M059J (cell line): ENCODE measurements at places on chromosomes 7 and 10.

DNA sequence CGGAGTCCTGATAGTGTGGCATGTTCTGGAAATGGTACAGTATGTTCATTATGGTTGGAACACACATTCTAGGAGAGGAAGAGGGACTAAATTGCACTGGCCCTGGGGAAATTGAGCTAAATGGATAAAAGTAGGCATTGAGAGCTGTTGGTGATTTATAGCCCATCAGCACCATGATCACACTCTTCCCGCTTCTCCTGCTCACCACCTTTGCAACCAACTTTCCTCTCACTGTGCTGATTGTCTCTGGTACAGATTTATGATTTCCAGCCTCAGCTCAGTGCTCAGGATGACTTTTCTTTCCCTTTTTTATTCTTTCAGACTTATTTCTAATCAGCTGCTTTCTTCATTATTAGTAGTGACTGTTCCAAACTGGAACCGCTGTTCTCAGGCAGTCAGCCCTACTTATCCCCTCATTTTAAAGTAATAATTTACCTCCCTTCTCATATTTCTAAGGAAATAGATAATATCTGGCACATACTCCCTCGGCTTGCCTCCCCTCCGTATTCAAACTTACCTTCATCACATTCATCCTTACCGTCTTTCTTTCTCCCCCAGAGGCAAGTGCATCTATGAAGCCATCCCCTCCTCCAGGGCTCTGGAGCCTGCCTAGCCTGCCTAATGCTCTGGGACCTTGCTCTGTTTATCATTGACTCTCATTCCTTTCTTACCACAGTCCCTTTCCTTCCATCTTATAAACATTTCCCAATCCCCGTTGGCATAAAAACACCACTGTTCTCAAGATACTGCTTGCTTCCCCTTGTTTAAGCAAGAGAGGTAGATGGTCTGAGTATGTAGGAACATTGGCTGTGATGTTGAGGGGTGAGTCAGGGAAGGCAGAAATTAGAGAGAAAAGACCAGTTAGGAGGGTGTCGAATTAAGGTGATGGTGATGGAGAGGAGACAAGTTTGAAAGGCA lies 51.6 kb upstream of the RPA3 start:
- DNase-seq, result peak; percentile 31

DNA sequence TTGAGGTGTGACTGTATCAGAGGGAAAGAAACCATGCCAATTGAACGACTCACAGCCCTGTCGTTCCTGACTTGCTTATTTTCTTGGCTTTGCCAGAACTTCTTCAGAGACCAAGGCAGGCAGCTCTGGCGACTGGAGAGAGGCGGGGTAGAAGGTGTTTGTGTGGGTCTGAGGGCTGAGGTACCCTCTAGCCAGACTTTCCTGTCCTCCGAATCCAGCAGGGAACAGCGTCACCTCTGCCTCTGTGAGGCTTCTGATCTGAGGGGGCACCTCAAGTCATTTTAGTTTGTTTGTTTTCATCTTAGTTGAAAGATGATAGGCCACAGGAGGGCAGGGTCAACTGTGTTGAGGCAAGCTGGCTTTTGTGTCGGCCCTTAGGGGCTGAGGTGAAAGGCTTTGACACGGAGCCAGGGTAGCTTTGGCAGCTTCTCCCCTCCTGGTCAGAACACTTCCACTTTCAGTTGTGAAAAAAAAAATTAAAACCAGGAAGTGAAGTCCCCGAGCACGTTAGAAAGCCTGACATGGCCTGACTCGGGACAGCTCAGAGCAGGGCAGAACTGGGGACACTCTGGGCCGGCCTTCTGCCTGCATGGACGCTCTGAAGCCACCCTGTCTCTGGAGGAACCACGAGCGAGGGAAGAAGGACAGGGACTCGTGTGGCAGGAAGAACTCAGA lies 1.9 kb downstream of the ACSL5 start:
- peak; percentile 80 for DNase-seq

- DNase-seq, result no peak
These were observed 43.5 kb upstream of the LSM8 start for GRCh38 chr7:118140468-118140867.

DNA sequence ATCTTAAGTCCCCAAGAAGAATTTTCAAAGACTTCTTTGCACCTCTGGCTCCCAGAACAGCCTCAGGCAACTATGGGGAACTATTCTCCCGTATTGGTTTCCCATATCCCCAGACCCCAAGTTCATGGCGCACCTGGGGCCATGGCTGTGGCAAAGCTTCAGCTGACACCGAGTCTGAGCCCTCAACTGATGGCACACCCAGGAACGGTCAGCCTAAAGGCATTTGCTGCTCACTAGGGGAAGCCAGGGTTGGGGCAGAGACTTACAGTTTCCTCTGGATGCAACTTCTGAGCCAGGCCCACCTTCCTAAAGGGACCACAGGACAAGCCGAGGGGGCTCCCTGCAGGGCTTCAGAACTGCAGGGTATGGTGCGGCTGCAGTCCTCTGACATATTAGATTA lies 13.7 kb upstream of the CPA1 start:
- DNase-seq, result peak; percentile 61

DNA sequence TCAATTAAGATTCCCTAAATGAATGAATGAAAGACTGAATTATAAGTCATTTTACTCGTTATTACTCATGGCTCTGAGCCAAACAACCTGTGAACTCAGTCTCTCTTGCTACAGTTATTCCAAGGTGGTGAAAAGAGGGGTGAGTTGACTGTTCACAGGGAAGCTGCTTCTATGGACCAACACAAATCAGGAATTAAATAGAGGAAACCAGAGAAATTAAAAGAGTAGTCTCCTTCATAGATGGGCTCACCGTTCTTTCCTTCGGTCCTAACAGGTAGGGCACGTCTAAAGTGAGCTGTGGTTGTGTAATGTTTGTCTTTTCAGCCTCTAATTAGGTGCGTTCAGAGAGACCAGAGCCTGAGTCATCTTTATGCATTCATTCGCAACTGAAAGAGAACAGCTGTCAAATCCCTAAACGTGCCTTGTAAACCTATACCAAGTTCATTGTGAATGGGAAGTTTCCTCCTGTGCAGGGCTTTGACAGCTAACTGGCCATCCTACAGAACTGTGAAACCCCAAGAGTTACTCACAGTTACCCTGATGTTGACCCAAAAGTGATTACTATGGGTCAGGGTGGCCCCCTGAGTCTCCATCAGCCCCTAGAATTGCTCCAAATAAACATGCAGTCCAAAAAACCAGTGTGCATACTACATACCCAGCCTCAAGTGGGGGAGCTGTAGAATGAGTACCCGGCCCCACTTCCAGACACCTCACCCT lies 18.2 kb upstream of the C10orf53 start:
- DNase-seq, result no peak

DNA sequence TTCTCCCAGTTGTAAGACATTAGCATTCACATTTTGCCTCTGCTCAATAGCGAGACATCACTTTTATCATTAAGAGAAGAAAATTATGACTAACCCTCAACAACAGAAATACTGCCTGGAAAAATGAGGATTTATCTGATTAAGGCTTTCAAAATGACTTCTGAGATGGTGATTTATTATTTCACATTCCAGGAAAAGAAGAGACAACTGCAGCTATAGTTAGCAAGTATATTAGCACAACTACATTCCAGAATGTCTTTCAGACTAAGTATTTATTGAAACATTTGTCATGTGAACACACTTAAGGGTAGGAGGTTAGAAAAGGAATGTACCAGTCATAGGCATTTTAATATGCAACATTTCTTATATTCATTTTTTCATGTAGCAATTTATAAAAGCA lies 162.0 kb downstream of the IQUB start:
- no peak for DNase-seq

GRCh38 chr7:70336536-70336935 lies 738.3 kb downstream of the AUTS2 start:
- no peak for DNase-seq

GRCh38 chr10:94735197-94735596 lies 27.3 kb upstream of the CYP2C19 start:
- no peak for DNase-seq

DNA sequence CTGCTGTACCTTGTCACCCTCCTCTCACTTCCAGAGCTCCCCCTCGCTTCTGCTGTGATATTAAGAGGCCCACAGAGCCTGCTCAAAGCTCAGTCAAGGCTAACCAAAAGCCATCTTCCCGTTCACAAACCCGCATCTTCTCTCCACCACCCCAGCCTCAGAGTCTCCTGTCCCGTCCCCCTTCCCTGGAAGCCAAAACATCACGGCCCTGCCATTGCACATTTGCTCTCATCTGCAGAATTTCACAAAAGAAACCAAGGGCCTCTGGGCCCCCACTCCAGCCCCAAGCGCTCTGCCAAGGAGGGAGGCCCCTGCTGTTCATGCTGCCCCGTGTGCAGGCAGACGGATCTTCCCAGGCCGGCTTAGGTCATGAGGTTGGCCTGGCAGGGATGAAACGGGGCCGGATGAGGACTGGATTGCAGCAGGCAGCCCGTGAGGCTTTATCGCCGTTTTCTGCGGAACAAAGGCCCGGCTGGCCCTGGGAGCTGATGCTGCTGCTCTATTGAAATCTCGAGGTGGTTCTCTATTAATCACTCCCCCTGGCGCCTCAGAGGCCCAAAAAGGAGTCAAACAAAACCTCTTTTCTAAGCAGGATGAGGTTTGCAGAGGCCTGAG lies 31.6 kb upstream of the FOXK1 start:
- DNase-seq, result no peak

- no peak for DNase-seq
These were observed 14.7 kb downstream of the CBLL1 start for GRCh38 chr7:107758667-107759066.

- no peak for DNase-seq
These were observed 158.9 kb upstream of the FOXK1 start for GRCh38 chr7:4523219-4523618.

GRCh38 chr10:5831446-5831782 lies 18.2 kb upstream of the GDI2 start:
- no peak for DNase-seq

DNA sequence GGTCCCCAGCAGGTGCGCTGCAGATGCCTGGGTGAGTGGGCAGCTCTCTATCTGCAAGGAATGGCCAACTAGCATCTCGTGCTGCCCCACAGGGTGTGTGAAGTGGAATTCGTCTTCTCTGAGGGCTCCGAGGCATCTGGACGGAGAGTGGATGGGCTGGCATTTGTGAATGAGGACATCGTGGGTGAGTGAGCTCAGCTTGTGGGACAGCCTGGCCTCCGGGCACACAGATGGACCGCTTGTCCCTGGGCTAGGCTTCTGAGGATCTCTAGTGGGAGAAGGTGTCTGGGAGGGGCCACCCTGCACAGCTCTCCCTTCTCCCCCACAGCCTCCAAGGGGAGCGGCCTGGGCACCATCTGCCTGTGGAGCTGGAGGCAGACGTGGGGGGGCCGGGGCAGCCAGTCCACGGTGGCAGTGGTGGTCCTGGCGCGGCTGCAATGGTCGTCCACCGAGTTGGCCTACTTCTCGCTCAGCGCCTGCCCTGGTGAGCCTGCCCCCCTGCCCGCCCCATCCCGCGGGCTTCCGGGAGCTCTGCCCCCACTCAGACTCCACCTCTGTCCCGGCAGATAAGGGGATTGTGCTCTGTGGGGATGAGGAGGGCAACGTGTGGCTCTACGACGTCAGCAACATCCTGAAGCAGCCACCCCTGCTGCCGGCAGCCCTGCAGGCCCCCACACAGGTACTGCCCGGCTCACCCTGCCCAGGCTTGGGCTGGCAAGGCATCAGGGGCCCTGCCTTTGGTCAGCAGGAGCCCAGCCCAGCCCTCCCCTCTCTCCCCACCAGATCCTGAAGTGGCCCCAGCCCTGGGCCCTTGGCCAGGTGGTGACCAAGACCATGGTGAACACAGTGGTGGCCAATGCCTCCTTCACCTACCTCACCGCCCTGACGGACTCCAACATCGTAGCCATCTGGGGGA lies 6.3 kb downstream of the POLR2J start:
- no peak for DNase-seq

GRCh38 chr7:20113427-20114027 lies 103.7 kb downstream of the MACC1 start:
- no peak for DNase-seq

- no peak for DNase-seq
These were observed 11.7 kb upstream of the ZNF716 start for GRCh38 chr7:57438244-57438643.

DNA sequence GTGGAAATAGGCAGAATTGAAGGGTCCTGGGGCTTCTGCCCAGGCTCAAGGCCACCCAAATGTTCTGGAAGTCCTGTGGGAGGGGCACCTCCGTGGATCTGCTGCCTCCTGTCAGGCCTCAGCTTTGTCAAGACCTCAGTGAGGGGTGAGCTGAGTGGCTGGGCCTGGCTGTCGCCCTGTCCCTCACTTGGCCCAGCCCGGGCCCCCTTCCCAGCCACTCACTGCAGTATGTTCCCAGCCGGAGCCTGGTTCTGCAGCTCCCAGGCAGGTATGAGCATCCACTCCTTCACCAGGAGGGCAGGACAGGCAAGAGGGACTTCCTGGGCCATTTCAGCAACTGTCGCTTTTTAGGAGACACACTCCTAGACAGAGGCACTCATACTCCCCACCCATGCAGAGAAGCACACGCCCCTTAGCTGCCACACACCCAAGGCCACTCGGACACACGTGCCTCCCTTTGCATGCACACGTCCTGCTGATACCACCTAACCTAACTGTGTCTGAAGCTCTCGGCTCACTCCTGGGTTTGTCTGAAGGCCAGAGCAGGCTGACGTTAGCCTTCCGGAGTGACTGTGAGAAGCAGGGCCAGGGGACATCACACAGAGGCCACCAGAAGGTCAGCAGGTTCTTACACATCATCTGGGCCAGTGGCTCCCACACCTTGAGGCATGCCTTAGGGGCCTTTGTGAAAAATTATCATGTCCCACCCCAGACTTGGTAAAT lies 72.2 kb upstream of the COL13A1 start:
- DNase-seq, result no peak

DNA sequence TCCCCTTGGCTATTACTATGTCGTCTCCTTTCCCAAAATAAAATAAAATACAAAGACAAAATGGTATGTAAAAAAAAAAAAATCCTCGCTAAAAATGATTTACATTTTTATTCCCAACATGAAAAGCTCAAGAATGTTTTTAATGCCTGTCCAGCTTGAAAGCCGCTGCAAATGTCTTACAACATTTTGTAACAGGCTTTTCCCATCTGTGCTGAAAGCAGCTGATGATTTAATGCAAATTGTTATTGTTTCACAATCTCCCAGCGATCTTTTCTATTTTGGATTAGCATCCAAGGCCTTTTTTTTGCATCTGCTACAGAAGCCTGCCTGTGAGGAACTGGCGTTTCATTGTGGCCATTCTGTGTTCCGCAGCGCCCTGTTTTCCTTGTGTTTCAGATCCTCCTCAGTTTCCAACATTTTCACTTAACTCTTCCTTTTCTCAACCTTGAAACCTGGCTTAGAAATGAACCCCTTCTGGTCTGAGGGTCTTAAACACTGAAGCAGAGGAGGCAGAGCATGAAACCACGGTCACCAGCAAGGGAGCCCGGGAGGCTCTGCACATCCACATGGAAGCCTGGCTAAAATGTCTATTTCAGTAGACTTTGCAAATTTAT lies 712.1 kb downstream of the PARD3 start:
- no peak for DNase-seq
